ENCODE measurements at places on chromosomes 11 and 22.

DNA sequence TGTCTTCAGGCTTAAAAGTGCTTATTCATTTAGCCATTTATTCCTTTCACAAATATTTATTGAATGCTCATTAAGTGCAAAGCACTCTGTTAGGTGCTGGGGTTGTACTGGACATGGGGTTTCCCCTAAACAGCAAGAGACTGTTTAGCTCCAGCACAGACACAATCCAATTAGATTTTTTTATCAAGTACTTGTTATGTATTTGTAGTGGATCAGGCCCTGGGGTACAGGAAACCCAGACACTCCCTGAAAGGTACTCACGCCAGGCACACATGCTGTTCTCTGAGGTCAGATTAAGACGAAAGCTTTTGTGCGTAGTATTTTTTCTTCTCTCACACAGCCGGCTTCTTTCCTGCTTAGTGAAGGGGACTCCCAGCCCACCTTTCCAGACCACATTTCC, 218.1 kb upstream of the PLET1 start:
- DNase-seq: no peak

- DNase-seq: peak; percentile 81
These were observed 16.8 kb downstream of the EXT2 start for GRCh38 chr11:44112091-44112821.

- no peak for DNase-seq
These were observed 52.8 kb upstream of the APOA1 start for GRCh38 chr11:116890193-116890592.

DNA sequence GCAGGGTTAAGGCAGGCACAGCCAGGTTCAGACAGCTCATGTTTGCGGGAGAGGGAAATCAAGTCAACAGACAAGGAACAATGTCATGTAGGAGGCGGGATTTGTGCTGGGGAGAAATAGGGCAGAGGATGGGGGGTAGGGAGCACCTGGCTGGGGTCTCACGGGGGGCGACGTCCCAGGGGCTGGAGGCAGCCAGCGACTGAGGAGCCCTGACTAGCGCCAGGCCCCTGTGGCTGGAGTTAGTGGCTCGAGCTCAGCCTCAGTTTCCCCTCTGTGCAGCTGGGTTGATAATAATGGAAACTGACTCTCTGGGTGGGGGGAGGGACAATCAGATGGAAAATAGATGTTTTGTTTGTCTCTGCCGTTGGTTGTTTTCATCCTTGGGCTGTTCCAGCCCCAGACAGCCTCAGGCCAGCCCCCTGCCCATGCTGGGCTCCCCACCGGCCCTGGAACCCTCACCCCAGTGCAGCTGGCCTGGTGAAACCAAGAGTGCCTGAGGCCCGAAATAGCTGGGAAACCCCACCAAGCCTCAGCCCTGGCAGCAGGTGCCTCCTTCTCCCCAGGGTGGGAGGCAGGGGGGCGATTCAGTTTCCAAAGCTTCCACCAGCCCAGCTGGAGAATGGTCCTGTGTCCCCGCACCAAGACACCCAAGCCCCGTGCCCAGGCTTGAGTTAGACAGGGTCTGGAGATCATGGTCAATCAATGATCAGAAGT, 44.1 kb downstream of the IGLL5 start:
- no peak for DNase-seq

- no peak for DNase-seq
These were observed 17.2 kb upstream of the UVRAG start for GRCh38 chr11:75797792-75798191.

GRCh38 chr22:49203091-49203858, 624.4 kb downstream of the BRD1 start:
- no peak for DNase-seq

GRCh38 chr11:62953811-62954210, 31.0 kb downstream of the SLC22A6 start:
- DNase-seq: peak; percentile 5

- DNase-seq: no peak
These were observed 17.5 kb upstream of the CDKN1C start for GRCh38 chr11:2902784-2903671.

GRCh38 chr22:46673662-46674236, 53.6 kb downstream of the GRAMD4 start:
- DNase-seq: no peak

DNA sequence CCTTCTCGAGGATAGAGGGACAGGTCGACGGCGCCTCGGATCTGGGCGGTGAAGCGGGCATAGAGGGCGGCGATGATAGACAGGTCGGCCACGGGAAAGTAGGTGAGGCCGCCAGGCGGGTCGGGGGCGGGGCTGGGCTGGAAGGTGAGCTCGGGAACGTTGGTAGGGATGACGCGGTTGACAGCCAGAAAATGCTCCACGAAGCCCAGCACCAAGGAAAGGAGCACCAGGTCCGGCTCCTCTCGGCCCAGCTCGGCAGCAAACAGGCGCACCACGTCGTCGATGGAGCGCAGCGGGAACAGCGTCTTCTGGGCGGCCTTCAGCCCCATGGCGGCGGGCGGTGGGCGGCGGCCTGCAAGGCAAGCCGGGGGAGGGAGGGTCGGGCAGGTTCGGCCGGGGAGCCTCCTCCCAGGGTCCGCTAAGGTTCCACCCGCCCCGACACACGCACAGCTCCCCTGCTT, 540 bp downstream of the MEN1 start:
- no peak for DNase-seq

DNA sequence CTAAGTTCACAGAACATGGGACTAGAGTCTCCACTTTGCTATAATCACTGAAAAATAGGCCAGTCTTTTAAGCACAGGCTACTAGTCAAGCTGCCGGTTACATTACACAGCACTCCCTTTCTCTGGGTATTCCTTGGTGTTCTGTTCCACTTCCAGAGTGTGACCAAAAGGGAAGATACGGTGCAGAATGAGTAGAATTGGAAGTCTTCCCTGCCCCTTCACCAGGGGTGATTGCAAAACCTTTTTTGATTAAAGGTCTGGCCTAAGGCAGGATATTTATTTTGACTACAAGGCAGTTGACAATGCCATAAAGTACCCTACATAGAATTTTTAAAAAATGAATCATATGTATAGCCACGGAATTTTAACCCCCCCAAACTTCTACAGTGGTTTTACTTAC, 59.6 kb upstream of the ADORA2A start:
- peak; percentile 18 for DNase-seq

DNA sequence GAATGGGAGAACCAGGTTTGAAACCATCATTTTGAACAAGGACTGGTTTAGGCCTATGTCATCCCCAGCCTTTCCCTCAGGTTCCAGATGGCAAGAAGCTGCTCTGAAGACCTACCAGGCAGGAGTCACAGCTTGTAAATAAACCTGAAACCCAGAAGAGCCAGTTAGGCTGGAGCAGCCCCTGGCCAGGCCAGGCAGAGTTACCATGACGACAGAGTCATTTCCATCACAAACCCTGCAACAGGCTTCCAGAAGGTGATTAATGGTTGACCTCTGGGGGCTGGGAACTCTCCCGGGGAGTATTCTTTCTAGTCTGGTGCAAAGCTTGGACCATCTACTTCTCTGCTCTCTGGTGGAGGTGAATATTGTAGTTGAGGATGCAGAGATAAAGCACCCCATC, 164.1 kb upstream of the NCAM1 start:
- DNase-seq: no peak

- DNase-seq: peak; percentile 86
These were observed 235.4 kb downstream of the METTL15 start for GRCh38 chr11:28343304-28344233.

GRCh38 chr22:22693531-22693884, 49.1 kb downstream of the GGTLC2 start:
- DNase-seq: no peak

GRCh38 chr11:105046898-105047579, 1.9 kb upstream of the CARD16 start:
- peak; percentile 98 for DNase-seq

DNA sequence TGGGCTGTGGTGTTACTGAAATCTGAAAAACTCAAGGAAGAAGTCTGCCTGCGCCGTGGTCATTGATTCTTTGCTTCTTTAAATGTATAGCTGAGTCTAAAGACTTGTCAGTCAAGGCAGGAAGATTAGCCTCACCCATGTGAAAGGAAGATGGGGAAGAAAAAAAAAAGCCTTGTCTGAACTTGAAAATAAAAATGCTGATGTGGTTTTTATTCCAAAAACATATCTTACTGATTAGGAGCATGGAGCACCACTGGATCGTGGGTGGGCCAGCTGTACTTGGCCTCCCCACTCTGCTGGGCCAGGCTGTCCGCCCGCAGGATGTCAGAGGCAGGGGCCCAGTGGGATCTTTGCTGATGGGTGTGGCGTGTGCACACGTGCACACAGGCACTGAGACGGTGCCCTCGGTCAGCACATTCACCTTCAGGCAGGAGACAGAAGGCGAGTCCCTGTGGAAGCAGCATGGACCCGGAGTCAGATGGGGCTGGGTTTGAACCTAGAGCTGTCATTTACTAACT, 111.9 kb downstream of the WNT7B start:
- no peak for DNase-seq

GRCh38 chr22:43013355-43014315, 1.3 kb downstream of the PACSIN2 start:
- DNase-seq: peak; percentile 30

DNA sequence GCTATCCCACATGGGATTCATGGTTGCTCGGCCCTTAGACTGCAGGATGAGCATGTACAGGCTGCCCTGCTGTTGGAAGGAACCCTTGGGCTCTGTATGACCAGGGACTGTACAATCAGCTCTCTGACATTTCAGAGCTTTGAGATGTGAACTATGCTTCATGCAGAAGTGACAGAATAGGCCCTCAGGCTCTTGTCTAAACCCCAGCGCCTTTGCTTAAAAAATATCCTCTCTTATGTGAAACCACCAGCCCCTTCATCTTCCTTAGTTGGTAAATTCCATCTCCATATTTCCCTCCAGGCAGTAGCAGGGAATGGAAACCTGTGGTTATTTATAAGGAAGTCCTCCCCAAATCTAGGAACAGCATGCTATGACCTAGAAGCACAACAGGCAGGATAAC, 78.9 kb upstream of the PLET1 start:
- no peak for DNase-seq

- DNase-seq: no peak
These were observed 14.1 kb downstream of the SPATA19 start for GRCh38 chr11:133830931-133831907.

DNA sequence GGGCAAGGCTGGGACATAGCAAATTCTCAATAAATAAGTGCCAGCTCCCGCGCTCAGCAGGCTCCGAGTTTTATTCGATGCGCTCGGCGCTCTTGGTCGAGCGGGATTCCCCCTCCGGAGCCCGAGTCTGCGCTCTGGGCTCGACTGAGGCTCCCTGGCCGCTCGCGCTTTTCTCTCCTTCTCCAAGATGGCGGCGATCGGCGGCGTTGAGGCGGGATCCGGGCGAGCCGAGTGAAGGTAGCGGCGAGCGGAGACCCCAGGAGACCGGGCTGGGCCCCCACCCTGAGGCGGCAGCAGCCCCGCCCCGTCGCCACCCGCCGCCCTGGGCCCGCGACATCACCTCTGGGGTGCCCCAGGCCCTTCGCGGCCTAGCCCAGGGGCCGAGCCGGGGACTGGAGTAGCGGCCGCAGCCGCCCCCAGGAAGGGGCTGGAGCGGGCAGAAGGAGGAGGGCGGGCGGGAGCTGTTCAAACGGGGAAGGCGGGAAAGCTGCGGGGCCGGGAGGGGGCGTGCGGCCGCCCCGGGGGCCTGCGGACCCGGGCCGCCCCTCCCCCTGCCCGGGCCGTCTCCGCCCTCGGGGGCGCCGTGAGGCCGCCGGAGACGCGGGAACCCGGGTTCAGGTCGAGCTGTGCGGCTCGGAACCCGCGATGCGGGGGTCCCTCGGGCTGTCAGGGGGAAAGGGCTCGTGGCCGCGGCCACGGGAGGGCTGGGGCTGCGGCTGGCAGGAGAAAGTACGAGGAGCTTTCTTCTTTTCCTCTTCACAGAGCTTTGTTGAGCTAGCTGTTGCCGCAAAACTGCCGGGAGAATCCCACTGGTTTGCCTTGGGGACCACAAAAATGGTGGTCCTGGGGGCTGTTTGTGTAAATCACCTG, at the start of gene HMGXB4:
TSS of gene HMGXB4 (plus strand) at position 173 of the 870 bp plus-strand sequence. CDS start 4,898 bp downstream, outside the sequence.
- DNase-seq: peak; percentile 85

DNA sequence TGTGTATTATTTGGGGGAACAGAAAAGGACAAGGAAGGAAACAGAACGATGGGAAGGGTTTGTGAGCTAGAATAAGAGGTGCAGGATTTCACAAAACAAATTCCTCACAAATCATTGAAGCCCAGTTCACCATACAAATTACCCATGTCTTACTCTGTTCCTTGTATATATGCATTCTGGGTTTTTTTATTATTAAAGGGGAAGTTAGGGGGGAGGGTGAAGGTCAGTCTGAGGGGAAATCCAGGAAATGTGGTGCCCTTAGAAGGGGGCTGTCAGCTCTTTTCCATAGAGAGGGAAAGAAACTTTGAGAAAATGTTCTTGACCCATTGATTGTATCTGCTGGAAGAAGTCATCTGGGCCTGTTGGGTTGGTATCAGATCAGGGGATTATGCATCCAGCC, 90.8 kb downstream of the RNF169 start:
- DNase-seq: no peak

- DNase-seq: peak; percentile 95
These were observed 2.6 kb upstream of the FADS3 start for GRCh38 chr11:61893981-61894380.

- DNase-seq: no peak
These were observed 107.6 kb downstream of the RBFOX2 start for GRCh38 chr22:35921044-35921443.

- no peak for DNase-seq
These were observed 3.2 kb downstream of the DTX4 start for GRCh38 chr11:59175091-59175501.

DNA sequence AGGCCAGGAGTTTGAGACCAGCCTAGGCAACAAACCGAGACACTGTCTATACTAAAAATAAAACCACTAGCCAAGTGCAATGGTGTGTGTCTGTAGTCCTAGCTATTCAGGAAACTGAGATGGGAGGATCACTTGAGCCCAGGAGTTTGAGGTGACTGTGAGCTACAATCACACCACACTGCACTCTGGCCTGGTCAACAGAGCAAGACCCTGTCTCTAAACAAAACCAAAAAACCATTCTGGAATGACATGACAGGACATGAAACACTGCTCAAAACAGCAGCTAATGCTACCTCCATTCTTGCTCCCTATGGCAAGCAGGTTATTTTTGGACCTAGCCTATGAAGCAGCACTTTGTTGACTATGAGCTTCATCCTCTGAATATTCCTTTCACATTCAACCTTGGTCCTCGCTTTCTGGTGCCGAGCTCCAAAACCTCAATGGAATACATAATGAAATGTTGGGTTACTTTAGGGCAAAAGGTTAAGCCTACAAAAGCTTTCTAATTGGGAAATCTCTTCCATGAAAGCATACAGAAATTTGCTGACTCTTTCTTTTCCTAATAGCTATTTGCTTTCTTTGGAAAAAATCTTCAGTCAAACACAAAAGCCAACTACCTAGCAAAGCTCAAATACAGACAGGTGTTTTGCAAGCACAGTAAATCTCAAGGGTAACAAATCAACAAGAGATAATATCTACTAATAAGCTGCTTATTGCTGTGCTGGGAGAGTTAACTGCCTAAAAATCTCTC, 21.1 kb downstream of the SIK3 start:
- no peak for DNase-seq

DNA sequence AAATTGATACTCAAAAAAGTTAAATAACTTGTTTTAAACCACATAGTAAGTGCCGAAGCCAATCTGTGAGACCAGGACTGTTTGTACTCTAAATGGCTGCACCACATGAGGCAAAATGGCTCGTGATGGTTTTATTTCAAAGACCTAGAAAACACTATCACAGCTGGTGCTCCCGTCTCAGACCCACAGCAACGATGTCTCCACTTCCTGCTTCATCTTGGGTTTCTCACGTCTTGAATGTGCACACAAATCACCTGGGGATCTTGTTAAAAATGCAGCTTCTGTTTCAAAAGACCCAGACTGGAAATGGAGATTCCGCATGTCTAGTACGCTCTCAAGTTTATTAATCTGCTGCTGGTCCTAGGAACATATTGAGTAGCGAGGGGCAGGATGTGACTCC, 1.2 kb downstream of the CD3E start:
- no peak for DNase-seq
